Stimulated activated CD4-positive, alpha-beta T cell treated with anti-CD3 and anti-CD28 coated beads, Interleukin-4, amount 100 ng/mL, for 4 hours (primary cell): ENCODE measurements at places on chromosomes 2 and 18.

DNA sequence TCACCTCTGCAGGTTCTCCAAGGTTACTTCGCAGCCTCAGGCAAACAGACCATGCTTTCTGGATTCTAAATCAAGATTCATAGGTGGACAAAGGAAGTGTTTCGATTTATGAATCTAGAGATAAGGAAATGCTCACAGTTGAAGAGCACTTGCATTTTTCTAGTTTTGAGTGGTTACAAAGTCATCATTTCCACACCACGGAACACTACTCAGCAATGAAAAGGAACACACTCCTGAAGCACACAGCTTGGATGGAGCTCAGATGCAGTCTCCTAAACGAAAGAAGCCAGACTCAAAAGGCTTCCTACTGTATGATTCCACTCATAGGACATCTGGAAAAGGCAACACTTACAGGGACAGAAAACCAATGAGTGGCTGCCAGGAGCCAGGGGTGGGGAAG lies 31.7 kb downstream of the SDC1 start:
- DNase-seq = no peak

- no peak for DNase-seq
Measured at GRCh38 chr2:1621041-1621440, 123.3 kb downstream of the PXDN start.

DNA sequence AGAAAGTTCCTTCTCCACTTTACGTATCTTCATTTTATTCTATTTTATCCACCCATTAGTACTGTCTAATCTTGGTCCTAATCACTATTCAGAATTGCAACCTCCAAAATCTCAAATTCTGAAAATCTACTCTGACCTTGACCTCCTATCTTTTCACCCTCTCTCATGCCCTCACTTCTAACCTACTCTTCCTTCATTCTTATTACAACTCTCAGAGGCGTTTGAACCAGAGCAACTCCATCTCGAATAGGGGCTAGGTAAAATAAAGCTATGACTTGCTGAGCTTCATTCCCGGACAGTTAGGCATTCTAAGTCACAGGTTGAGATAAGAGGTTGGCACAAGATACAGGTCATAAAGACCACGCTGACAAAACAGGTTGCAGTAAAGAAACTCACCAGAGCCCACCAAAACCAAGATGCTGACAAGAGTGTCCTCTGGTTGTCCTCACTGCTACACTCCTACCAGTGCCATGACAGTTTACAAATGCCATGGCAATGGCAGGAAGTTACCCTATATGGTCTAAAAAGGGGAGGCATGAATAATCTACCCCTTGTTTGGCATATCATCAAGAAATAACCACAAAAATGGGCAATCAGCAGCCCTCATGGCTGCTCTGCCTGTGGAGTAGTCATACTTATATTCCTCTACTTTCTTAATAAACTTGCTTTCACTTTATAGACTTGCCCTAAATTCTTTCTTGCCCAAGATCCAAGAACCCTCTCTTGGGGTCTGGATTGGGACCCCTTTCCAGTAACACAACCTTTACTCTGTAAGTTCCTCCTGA lies 11.4 kb downstream of the CCDC88A start:
- DNase-seq = no peak

DNA sequence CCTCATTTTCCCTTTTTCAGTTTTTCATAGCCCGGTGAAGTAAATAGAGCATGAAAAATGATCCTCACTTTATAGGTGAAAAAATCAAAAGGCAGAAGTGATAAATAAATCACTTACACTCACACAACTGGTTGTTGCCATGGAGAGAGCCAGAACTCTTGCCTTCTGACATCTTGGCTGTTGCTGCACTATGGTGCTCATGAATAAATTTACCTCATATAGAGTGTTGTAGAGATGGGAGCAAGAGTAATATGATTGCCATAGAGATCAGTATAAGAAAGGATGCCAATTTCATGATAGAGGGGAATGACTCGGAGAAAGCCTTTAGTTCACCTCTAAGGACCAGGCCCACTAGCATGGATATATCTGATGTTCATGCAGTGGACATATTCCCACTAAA lies 82.5 kb upstream of the TMEM178A start:
- DNase-seq = no peak

DNA sequence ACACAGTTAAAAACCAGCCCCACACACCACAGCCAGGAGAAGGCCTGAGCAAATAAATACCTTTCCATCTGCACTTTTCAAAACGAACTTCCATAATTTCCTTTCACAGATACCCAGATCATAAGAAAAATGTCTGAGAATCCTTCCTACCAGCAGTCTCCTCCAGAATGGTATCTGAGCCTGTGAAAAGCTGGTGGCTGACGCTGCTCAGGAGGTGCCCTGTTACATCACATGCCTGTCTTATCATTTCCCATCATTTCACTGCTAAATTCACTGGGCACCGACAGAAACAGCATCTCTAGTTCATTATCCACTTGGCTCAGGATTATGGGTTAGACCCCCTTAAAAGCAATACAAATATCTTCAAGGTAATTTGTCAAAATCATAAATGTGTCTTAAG lies 4.4 kb downstream of the CRACDL start:
- DNase-seq = no peak

- no peak for DNase-seq
Measured at GRCh38 chr2:104850361-104851290, 3.3 kb upstream of the POU3F3 start.

DNA sequence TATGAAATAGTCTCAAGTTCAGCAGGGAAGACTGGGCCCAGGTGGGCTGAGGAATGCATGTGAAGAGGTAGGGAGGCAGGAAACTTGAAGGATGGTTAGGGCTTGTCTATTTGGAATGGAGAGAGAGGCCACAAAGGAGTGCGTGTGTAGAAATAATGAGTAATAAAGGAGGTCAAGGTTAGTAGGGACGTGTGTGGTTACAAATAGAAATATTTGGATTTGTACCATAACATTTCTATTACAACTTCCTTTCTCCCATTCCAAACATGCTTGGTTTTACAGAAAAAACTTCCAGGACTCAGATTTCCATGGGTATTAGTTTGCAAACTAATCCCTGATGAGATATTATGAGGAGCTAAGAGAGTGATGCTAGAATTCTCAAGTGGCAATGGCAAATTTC lies 280.6 kb downstream of the NCKAP5 start:
- DNase-seq = no peak

- DNase-seq = no peak
Measured at GRCh38 chr2:141109633-141110032, 1021.2 kb downstream of the LRP1B start.

- no peak for DNase-seq
Measured at GRCh38 chr18:37242826-37243560, 322.6 kb downstream of the CELF4 start.

DNA sequence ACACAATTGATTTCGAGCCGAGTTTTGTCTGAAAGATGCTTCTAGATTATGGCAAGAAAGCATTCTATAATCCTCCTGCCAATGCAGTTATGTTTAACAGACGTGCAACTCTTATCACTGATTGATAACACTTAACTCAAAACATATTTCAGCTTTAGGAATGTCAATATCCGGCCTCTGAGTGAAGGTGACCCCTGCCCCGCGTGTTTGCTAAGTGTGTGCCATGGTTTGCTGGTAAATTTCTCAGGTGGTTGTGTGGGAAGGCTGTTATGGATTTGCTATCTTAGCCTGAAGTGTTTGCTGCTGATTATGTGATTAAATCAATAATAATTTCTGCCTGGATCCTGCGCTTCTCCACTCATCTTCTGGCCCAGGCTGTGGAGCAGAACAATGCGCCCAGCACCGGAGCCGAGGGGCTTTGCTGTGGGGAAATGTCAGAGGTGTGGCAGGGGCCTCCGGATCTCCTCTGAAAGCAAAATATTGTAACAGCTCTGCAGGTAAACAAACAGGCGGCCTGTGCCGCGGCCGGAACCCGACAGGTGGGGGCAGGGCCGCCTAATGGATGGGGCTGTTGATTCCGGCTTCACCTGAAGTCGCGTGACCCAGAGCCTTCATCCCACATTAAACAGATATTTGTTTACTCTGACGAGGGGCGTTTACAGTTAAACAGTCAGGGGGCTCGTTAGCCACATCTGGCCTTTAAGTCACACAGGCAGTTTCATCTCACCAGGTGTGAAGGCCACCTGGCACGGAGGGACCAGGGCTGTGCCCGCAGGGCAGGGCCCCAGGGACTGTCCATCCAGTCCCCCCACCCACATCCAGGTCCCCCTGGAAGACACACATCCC lies 210.7 kb upstream of the SALL3 start:
- no peak for DNase-seq

- no peak for DNase-seq
Measured at GRCh38 chr2:62398356-62398755, 107.6 kb downstream of the TMEM17 start.

GRCh38 chr2:174997110-174997509 lies 8.1 kb downstream of the CHN1 start:
- DNase-seq = no peak

- DNase-seq = no peak
Measured at GRCh38 chr2:180227461-180227860, 220.4 kb upstream of the CWC22 start.

DNA sequence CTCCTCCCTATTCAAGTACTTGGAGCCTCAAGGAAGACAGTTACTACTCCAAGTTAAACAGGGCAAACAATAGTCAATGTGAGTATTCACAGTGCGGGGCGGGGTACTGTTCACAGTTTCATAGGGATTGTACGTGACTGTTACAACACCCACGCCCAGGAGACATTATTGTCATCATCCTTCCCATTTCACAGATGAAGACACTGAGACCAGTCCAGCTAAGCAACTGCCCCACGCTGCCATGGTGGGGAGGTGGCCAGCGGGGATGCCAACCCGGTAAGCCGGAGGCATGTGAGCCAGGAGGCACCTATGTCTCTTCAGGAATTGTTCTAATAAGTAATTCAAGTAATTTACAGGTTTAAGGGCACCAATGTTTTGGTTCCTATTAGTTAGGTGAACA lies 982 bp downstream of the HJURP start:
- no peak for DNase-seq

DNA sequence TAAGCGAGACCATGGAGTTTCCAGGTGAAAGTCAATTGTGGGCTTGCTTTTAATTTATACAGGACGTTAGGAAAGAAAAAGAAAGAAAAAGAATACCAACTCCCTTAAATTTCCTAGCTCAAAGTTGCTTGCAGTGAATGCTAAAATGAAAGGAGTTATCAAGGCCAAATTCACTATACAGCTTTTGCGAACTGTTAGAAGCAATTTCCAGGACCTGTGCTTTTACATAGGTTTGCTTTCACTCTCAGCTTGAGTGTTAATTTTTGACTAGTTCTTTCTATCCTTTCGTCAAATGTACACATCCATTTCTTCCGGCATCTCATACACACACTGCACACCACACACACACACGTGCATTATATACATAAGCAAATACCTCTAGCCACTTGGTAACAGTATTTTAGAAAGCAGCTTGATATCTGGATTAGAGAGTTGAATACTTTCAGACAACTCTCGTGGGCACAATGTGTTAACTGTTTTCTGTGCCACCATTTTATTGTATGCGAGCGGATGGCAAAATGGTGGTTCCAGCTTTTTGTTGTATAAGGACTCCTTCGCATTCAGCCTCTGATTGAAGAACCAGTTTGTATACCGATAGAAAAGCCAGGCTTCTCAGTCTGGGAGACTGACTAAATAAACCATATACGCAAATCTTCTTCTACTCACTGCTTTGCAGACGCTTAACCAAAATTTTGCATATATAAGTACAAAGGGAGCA lies 381.8 kb downstream of the MTX2 start:
- no peak for DNase-seq

DNA sequence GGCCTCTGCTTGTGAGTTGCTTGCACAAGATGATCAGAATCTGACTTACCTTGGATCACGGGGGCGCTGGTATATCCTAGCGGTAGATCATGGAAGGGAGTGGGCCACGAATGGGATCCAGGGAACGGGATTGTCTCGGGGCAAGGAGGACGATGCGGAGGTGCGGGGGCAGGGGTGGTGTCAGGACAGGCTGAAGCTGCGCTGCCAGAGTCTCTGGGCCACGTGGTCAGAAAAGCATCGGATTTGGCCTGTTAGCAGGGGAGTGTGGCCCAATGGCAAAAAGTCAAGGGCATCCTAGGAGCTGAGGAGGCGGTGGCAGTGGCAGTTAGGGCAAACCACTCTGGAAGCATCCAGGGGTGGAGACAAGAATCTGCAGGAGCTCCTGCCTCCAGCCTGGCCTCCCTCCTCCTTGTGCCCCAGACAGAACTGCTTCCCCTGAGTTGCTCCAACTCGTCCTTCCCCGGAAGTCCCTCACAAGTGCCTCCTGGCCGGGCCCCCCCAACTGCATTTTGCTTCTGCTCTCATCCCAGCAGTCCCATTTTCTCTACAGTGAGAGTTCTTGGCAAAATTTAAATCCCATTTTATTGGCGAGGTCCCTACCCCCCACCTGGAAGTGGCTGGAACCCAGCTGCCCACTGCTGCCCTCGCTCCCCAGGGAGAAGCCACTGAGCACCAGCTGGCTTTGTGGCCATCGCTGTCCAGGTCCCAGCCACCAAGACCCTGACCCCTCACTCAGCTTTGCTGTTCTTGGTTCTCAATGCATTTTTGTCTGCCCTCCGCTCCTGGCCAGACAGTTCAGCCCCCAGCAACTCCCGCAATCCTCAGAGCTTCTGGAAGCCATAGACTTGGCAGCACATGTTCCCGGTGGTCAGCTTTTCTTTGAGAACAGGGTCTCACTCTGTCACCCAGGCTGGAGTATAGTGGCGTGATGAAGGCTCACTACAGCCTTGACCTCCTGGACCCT lies 5.6 kb upstream of the CCDC74B start:
- no peak for DNase-seq

DNA sequence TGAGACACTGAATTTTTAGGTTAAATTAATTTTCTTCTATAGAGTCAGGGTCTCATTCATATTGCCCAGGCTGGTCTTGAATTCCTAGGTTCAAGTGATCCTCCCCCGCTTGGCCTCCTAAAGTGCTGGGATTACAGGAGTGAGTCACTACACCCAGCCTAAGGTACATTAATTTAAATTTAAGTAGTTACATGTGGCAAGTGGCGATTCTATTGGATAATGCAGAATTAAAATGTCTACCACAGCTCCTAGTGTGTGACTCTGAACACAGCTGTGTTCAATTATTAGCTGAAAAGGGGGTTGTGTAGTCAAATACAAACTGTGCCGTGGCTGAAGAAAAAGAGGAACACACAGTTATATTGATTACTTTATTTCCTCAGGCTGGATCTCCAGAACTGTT lies 2.2 kb upstream of the CAD start:
- DNase-seq = no peak

- DNase-seq = no peak
Measured at GRCh38 chr2:32235315-32235714, 29.4 kb downstream of the NLRC4 start.

GRCh38 chr18:68922392-68922791 lies 124.5 kb downstream of the CCDC102B start:
- DNase-seq = no peak
